CD4-positive, CD25-positive, alpha-beta regulatory T cell (primary cell): ENCODE measurements at places on chromosomes 1 and 21. TPM values are rescaled to one million over a fixed set of nuclear protein-coding genes. Genes with fewer than 3 reads are reported as not detected.

CAMK1G gene
- not detected for total RNA-seq

TMEM201 gene
- total RNA-seq = 12.1 TPM

SELP gene
- 12.1 TPM for total RNA-seq

FMOD gene
- not detected for total RNA-seq

PLA2G2F gene
- not detected for total RNA-seq

CLEC20A gene
- not detected for total RNA-seq

FCER1A gene
- 1.5 TPM for total RNA-seq

RNU1-1 gene
- 3,278 TPM for total RNA-seq

GPR52 gene
- total RNA-seq = 11.3 TPM

FAM110D gene
- total RNA-seq = not detected

FABP3 gene
- not detected for total RNA-seq

RRP1B gene
- total RNA-seq = 37.7 TPM

BRINP2 gene
- total RNA-seq = not detected

PCAT6 gene
- not detected for total RNA-seq

TAS1R1 gene
- total RNA-seq = not detected

SLFNL1 gene
- total RNA-seq = 0.30 TPM

KISS1 gene
- 0.59 TPM for total RNA-seq

SMCP gene
- not detected for total RNA-seq

DTL gene
- total RNA-seq = 4.7 TPM

SPRR2A gene
- total RNA-seq = not detected

CTXND2 gene
- not detected for total RNA-seq

LCE3D gene
- not detected for total RNA-seq

IVL gene
- total RNA-seq = not detected

GJB3 gene
- not detected for total RNA-seq

LRRC40 gene
- total RNA-seq = 15.7 TPM

GOLT1A gene
- not detected for total RNA-seq

CAMSAP2 gene
- total RNA-seq = 8.4 TPM

CFHR2 gene
- not detected for total RNA-seq

B3GALT2 gene
- 0.30 TPM for total RNA-seq

ILDR2 gene
- 0.67 TPM for total RNA-seq

ATP6V1G3 gene
- total RNA-seq = not detected

ACTN2 gene
- total RNA-seq = not detected

SMPDL3B gene
- 0.32 TPM for total RNA-seq

RAB29 gene
- 37.0 TPM for total RNA-seq

CNR2 gene
- total RNA-seq = 0.15 TPM

PPCS gene
- total RNA-seq = 43.7 TPM

FMN2 gene
- not detected for total RNA-seq

HTR1D gene
- not detected for total RNA-seq

KRTAP12-2 gene
- not detected for total RNA-seq

TRIM67 gene
- total RNA-seq = not detected

DAB1 gene
- 4.0 TPM for total RNA-seq

IGFN1 gene
- total RNA-seq = not detected

C1orf115 gene
- 0.25 TPM for total RNA-seq

PLA2G2D gene
- total RNA-seq = not detected

C1QC gene
- total RNA-seq = not detected
